ENCODE measurements at places on chromosomes 6 and 20.

- peak; percentile 41 for DNase-seq
Measured at GRCh38 chr6:152136449-152136825, 329.0 kb downstream of the ESR1 start.

DNA sequence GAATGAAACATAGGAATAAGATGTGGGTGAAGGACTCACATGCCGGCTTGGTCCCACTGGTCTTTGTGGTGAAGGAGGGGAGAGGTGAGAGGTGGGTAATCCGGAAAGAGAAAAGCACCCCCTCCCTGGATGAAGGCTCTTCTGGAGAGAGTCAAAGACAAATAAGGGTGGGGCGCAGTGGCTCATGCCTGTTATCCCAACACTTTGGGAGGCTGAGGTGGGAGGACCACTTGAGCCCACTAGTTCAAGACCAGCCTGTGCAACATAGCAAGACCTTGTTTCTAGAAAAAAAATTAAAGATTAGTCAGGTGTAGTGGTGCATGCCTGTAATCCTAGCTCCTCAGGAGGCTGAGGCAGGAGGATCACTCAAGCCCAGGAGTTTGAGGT, 3.1 kb downstream of the LTB start:
- no peak for DNase-seq

DNA sequence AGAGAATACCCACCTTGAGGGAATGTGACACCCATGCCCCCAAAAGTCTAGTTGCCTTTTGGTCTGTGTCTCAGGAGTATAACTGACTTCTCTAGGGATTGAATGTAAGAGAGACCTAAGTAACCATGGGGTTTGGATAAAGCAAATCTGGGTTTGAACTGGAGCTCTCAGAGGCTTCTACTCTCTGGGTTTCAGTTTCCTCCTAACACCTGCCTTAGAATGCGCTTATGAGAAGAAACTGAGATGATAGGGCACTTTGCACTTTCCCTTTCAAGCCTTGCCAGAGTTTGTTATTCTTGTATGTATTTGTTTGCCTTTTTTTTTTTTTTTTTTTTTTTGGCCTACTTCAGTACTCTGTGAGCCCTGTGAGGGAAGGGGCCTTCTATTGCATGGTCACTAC, 19.4 kb downstream of the SDHAF4 start:
- DNase-seq = no peak

DNA sequence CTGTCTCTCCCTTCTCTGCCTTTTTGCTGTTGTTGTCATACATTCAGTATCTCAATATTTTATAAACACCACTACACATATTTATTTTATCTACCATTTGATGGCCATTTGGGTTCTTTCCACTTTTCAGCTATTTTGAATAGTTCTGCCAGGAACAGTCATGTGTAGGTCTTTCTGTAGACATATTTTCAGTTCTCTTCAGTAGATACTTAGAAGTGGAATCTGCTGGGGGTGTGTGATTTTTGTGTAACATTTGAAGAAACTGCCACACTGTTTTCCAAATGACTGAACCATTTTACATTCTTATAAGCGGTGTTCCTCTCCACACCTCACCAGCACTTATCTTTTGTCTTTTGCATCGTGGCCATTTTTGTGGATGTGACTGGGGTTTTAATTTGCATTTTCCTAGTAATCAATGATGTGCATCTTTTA, 197.7 kb downstream of the ARID1B start:
- no peak for DNase-seq

DNA sequence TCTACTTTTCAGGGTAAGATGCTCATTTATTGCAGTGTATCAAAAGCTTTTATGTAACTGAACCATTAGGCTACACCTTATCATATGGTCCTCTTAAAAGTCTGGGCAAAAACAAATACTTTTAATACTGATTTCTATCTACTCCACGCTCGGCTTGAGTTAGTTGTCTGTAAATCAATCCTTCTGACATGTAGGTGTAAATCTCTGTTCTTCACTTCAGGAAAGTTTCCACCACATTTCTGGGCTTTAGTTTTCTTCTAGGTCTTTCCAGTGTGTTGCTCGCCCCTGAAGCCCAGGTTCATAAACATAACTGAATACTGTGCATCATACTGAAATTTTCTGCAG, 89.2 kb upstream of the RNF217 start:
- no peak for DNase-seq

GRCh38 chr20:401682-402495, 6.2 kb upstream of the RBCK1 start:
- peak; percentile 100 for DNase-seq

- no peak for DNase-seq
Measured at GRCh38 chr6:137213813-137214212, 5.4 kb downstream of the IFNGR1 start.

GRCh38 chr6:144659202-144660182, 374.4 kb downstream of the UTRN start:
- DNase-seq = no peak

DNA sequence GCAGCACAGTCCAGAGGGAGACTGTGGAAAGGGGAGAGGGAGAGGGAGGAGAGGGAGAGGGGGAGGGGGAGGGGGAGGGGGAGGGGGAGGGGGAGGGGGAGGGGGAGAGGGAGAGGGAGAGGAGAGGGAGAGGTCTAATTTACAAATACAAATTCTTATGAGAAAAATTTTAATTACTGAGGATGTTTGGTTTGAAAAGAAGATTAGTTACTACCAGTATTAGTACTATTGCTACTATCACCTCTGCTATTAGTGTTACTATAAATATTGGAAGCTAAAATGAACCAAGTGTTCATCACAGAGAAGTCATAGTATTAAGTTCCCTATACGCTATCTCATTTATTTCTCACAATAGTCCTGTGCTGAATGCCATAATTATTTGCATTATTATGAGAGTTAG, 14.3 kb upstream of the TSBP1 start:
- DNase-seq = no peak

DNA sequence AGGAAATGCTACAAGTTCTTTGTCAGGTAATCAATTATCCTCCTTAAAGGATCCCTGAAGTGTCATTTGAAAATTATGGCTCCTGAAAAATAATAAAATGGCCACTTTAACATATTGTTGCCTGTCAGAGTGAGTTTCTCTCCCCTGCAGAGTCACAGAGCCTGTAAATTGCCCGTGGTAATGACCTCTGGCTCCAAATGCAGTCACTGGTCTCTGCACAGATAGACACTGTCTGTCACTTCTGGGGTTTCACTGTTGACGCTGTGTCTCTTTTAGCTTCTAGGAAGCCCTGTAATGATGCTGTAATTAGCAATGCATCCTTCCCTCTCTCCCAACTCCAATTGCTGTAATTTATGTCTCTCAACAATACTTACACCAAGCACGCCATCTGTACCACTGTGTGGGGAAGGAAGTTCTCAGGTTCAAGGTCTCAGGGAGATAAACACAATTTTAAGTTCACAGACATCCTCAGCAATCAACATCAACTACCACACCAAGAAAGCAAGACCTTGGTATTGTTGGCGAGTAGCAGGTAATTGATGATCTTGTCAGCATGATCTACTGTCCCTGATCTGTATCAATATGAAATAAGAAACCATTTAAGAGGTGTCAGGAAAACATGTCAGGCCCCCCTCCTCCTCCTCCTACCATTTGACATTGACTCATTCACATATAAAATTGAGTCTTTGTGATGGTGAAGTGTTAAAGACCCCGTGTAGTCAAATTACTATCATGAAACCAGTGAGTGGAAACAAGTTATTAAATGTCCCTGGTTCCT, 91.2 kb upstream of the SULF2 start:
- no peak for DNase-seq
